ENCODE measurements at places on chromosomes 4 and X.

GRCh38 chr4:173538148-173538908, 8.3 kb upstream of the HAND2 start:
- DNase-seq: no peak

GRCh38 chr4:44186096-44186849, 262.3 kb downstream of the KCTD8 start:
- DNase-seq: no peak

GRCh38 chr4:156725257-156725656, 246.3 kb downstream of the PDGFC start:
- no peak for DNase-seq

DNA sequence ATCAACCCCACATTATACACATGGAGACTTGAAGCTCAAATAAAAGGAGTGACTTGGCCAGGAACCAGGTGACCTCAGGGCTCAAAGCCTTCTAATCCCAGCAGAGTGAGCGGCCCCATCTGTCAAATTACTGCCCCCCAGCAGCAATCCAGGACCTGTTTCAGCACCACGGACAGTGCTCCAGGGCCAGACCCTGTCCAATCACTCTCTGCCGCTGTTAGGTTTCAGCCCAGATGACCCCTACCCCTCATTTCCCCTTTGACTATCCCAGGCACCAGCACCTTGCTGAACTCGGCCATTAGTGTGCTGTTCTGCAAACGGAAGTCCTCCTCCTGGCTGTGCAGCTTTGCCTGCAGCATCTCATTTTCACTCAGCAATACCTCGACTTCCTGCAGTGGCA, 5.1 kb downstream of the GRIPAP1 start:
- DNase-seq: no peak

- no peak for DNase-seq
Observed at GRCh38 chr4:86117705-86118302, 242.0 kb downstream of the MAPK10 start.
